ENCODE measurements at places on chromosomes 7 and 10. TPM values are rescaled to one million over a fixed set of nuclear protein-coding genes. Genes with fewer than 3 reads are reported as not detected.

The FBXL13 gene
- total RNA-seq = 1.9 TPM

DNA sequence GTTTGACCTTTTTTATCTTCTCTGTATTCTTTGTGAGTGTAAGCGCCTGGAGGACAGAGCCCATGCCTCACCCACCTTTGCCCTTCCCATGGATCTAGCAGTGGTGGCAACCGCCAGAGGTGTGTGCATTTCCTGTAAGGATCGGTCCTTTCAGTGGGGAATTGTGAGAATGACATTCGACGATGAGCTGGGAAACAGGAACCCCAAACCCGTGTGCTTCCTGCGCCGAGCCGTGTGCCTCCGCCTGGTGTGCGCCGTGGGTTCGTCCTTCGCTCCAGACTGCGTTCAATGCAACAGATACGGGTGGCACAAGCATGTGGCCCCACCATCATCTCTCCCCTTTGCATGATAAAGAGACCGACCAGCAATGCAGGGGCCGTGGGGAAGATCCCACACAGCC is 1.7 kb upstream of the DIP2C start:
- ATAC-seq = no peak

- ATAC-seq = no peak
Observed at GRCh38 chr10:112701878-112702255, 248.2 kb upstream of the TCF7L2 start.

DNA sequence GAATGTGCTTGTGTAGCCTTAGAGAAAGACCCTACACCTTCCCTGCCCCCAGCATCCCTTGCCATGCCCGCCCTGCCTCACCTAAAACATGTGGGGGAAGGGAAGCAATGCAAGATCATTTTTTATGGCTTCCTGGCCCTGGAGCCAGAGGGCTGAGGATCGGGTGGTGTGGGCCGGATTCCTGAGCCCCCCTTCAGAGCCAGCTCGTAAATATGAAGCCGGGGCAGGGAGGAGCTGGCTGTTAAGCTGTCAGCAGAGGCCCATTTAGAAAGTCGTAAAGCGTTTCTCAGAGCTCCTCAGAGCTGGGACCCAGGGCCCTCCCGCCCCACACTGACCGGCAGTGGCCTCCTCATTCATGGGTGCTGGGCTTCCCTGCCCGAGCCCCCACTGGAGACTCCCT is 23.9 kb downstream of the UNC5B start:
- ATAC-seq = peak; percentile 58

The LRRC18 gene
- total RNA-seq = not detected

The DNAJB6 gene
- total RNA-seq = 84.9 TPM

DNA sequence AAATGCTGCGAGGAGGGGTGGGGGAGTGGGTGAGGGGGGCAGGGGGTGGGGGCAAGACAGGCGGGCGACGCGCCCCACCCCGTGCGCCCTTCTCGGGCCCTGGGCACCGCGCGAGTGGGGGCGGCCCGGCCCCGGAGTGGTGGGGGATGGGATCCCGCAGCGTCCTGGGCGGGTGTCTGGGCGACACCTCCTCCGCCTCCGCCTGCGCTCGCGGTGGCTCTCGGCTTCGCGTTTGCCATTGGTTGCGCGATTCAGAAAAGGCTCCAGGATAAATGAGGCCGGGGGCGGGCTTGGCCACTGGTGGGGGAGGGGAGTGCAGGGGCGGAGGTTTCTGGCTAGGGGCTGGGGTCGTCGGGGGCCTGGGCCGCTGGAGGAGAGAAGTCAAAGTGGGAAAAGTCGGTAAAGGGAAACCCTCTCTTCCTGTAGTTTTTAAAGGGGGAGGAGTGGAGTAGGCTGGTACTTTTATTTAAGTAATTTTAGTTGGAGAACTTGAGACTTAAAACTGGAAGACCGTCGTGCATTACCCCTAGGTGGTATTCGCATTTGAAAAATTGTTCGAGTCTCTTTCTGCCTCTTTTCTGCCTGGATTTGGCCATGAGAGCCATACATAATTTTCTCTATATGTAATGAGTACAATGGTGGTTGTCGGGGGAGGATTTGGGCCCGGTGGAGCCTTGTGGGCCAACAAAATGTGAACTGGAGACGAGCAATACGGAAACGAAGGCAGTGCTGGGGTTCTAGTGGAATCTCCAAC is 992 bp upstream of the IGF2BP3 start:
- peak; percentile 15 for ATAC-seq

The HTR5A gene
- 0.19 TPM for total RNA-seq

GRCh38 chr10:31103112-31103511 is 71.4 kb upstream of the ZNF438 start:
- ATAC-seq = peak; percentile 68

- no peak for ATAC-seq
Observed at GRCh38 chr7:113764401-113765035, 154.3 kb downstream of the PPP1R3A start.

The COL26A1 gene
- total RNA-seq = 53.6 TPM

GRCh38 chr10:17682236-17682946 is 38.4 kb downstream of the STAM start:
- ATAC-seq = no peak

DNA sequence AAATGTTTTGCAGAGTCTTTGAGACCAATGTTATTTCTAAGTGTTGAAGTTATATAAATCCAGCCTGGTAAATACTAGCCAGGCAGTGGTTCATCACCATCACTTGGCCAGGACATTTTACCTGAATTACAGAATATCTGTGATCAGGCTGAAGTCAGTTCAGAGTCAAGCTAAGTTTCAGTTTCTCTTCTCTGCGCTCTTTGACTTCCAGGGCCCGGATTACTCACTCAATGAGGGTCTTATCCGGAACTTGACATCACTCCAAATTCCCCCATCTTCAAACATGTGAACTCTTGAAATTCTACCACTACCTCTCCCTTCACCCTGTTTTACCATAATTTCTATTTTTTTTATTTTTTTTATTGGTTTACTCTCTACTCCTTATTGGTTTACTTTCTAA is 36.6 kb upstream of the CCAR1 start:
- no peak for ATAC-seq

The PKD2L1 gene
- total RNA-seq = not detected

DNA sequence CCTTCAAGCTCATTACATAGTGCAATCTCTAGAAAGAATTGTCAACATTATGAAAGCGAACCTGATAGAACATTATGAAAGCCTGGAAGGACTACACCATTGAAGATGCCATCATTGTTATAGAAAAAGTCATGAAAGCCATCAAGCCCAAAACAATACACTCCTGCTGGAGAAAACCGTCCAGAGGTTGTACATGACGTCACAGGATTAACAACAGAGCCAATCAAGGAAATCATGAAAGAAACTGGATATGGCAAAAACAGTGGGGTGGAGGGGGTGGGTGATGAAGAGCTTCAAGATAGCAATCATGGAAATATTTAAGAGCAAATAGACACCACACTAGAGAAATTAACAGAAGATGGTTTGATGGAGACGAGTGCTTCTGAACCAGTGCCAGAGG is 45.7 kb downstream of the TOMM7 start:
- ATAC-seq = no peak

GRCh38 chr10:77773631-77774426 is 136.2 kb upstream of the KCNMA1 start:
- no peak for ATAC-seq

- no peak for ATAC-seq
Observed at GRCh38 chr7:77184990-77185389, 14.6 kb downstream of the FGL2 start.

DNA sequence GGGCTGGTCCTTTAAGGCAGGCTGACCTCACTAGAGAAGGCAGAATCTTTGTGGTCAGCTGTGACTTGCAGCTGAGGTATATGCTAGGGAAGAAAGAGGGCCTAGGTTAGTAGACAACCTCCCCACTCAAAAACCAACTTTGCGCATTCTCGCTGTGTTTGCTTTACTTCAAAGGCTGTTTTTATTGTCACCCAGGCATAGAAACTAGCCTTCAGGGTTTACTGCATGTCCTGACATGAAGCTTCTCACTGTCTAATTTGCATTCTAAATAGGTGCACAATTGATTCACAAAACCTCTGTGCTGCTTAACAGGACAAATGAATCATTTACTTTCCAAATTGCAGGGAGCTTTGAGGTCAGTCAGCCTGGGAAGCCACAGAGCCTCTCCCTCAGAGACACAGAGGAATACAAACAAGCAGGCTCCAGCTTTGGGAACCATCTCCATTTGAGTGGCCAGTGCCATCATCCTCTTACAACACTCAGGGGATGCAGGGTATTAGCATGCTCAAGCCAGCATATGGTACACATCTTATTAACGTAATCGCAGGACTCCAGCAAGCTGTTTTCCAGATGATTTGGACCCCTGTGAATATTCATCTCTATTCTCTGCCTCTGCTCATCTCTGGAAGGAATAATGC is 596.4 kb upstream of the GHITM start:
- peak; percentile 94 for ATAC-seq

The C10orf88 gene
- total RNA-seq = 11.0 TPM

GRCh38 chr7:1950452-1951158 is 280.5 kb downstream of the ELFN1 start:
- ATAC-seq = no peak

DNA sequence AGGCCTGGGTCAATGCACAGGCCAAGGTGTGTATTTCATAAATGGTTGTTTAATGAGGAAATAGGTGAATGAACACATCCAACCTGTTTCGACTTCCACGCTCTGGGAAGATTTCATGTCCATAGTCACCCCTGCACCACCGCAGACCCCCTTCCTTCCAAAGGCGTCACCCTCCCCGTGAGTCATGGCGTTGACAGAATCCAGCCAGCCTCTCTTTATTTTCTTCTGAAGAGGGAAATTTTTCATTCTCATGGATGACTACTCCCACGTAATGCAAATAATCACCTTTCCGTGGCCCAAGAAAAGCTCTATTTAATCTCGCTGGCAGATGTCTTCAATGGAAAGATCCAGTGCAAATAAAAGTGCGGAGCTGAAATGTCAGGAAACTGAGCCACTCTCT is 75.3 kb upstream of the FOXK1 start:
- peak; percentile 67 for ATAC-seq

GRCh38 chr10:10394933-10395658 is 622.6 kb upstream of the CELF2 start:
- no peak for ATAC-seq

- ATAC-seq = no peak
Observed at GRCh38 chr10:70695241-70696030, 23.1 kb downstream of the ADAMTS14 start.

The KLHL7 gene
- total RNA-seq = 62.9 TPM

DNA sequence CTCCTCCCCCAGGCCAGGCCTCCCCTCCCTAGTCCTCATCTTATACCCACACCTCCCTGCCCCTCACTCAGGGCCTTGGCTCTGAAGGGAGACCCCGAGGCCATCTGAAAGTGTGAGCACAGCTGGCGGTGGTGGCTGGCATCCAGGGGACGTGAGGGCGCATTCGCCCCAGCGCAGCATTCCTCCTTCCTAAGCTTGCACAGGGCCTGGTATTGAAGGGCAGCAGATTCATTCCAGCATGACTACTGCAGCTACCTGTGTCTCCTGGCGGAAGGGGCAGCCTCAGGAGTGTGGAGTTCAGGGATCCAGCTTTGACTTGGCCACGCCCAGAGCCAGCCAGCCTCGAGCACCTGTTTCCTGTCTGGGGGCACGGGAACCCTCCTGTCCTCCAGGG is 72.6 kb downstream of the PARP12 start:
- no peak for ATAC-seq

- peak; percentile 28 for ATAC-seq
Observed at GRCh38 chr7:37833107-37833817, 15.1 kb upstream of the NME8 start.

GRCh38 chr7:69403169-69403568 is 195.1 kb upstream of the AUTS2 start:
- no peak for ATAC-seq

GRCh38 chr10:119421891-119422681 is 120.4 kb downstream of the RGS10 start:
- ATAC-seq = peak; percentile 83

DNA sequence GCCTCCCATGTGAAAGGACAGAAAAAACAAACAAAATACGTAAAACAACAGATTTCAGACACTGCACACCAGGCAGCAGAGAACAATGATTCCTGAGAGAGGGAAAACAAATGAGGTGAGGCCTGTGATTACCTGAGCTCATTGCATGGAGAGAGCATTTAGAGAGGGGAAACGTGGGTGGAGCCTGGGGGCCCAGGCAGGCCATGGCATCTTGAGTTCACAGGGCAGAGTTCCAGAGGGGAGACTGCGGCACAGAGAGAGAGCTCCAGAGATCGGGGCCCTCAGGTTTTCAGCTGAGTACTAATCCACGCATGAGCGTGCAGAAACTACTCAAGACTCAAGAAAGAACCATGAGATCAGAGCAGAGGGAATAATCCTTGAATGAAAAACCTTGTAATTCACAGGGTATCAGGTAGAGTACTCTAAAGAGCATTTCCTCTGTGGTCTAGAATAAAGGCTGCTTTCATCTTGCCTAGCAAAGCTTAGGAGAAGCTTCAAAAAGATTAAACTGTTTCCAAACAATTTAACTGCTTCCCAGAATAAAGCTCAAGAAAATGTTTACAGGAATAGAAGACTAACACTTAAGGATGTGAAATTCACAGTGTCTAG is 46.6 kb upstream of the ARHGAP12 start:
- no peak for ATAC-seq

The ARMH3 gene
- 8.4 TPM for total RNA-seq

The MIOS gene
- total RNA-seq = 30.3 TPM

DNA sequence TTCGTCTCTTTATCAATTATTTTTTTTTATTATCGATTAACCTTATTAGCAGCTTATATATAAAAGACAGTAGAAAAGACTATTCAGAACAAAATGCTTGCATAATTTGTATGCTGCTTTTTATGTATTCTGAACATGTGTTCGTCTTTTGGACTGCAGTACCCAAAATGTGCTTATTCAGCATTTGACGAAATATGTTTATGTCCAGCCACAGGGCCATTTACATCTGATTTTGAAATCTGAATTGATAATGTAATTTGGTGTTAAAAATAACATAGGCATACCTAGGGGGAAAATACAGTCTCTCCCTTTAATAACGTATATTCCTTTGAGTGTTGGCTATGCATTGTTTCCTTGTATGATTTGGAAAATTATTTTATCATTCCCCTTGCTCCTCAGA is 386.0 kb downstream of the EXOC4 start:
- ATAC-seq = no peak

DNA sequence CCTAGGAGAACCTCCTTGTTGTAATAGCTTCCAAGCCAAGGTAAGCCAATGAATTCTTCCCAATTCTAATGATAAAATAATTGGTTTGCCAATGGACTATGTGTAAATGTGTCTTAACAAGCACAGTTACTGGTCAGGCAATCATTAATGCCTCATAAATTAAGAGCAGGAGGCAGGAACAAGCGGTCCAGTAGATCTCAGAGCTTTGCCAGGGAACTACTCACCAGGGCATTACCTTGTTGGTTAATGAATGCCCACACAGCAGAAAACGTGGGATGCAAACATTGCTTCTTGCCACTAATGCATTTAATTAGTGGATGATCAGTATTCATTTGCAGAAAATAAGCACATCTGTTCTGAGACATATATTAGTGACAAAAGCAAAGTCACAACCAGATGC is 26.7 kb upstream of the ZNF800 start:
- no peak for ATAC-seq

The PTPRZ1 gene
- total RNA-seq = 1.2 TPM

The ST8SIA6 gene
- 0.21 TPM for total RNA-seq

GRCh38 chr7:148149730-148150129 is 440.8 kb upstream of the C7orf33 start:
- ATAC-seq = no peak

GRCh38 chr7:1742555-1743303 is 72.7 kb downstream of the ELFN1 start:
- peak; percentile 76 for ATAC-seq

The PNLIPRP1 gene
- total RNA-seq = 2.0 TPM

All from motor neuron (in vitro differentiated cells).